ENCODE measurements at places on chromosomes 7 and 10.

- peak; percentile 63 for DNase-seq
Observed at GRCh38 chr10:109852475-109853037, 70.8 kb downstream of the XPNPEP1 start.

DNA sequence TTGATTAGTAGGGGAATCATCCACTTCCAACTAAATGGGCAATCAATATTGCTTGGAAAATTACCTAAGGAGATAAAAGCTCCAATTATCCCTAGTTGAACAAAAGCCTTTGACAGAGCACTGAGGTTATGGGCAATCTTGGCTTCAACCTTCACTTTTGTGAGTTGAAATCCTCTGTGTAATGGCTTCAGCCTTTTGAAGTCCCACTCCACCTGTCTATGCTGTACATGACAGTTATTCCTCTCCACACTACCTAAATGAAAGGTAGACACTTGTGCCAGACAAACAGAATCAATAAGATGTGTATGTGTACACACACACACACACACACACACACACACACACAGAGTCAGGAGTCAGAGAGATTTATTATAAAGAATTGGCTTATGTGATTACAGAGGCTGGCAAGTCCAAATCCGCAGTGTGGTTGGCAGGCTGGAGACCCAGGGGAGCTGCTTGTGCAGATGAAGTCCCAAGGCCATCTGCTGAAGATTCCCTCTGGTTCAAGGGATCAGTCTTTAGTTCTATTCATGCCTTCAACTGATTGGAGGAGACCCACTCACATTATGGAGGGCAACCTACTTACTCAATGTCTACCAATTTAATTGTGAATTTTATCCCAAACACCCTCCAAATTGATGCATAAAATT lies 164.8 kb upstream of the CDC14C start:
- DNase-seq: no peak

GRCh38 chr7:13448243-13448642 lies 541.2 kb downstream of the ETV1 start:
- DNase-seq: no peak

- DNase-seq: no peak
Observed at GRCh38 chr10:15879663-15880062, 19.4 kb upstream of the MINDY3 start.

DNA sequence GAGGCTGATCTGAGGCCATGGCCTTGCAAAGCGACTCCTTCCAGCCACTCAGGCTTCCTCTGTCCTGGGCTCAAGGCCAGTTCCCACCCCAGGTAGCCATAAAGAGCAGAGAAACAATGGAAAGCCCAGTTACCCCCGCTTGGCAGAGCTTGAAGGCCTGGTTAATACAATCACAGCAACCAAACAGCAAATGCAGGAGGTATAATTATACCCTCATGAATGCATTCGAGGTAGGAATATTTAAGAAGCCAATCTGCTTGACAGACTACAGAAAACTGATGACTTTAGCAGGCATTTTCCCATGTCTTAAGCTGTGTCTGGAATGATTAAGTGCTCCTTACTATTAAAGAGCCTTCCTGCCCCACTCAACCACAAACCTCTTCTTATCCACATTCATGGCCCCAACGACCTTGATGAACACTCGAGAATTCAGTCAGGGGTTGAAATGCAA lies 114.1 kb upstream of the MACROH2A2 start:
- DNase-seq: no peak

GRCh38 chr7:11078247-11078834 lies 104.7 kb downstream of the PHF14 start:
- no peak for DNase-seq

DNA sequence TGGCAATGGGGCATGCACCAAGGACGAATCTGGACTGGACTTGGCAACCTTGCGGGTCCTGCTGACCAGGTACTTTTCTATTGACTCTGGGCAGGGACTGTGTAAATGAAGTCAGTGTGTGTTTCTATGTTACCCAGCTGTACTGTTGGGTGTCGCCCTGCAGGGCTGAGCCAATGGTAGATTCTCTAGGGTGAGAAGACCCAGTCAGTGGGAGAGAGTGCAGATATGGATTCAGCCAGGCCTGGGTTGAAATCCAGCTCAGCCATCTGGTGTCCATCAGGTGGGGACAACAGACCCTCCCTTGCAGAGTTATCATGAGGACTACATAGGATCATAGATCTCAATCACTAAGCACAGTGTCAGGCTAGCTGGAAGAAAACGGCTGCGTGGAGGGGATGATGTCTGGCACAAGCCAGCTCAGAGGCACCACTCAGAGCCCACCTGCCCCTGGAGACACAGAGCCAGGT lies 4.9 kb upstream of the PPIF start:
- no peak for DNase-seq

DNA sequence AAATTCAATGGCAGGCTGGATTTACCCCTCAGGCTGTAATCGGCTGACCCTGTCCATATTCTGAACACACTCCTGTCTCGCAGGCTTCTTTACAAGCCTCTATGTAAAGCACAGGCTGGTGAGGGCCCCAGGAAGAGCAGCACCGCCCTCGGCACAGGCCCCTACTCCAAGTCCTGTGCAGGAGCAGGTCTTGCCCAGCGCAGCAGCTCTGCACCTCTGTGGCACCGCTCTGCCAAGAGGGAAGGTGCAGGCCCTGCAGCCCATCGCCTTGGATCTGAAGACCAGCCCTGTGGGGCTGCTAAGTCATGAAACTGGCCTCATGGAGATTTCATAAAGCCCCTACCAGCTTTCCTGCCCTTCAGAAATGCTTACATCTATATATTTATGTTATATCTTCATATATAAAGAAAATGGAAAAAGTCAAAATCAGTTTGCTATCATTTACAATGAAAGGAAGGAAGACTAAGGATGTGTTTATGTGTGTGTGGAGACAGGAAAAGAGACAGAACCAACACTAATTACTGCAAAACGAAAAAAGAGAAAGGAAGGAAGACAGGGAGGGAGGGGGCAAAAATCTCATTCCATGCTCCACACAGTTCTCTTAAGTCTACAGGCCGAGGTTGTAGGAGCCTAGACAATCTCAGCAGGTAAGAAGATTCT lies 9.6 kb downstream of the TMEM176B start:
- no peak for DNase-seq

DNA sequence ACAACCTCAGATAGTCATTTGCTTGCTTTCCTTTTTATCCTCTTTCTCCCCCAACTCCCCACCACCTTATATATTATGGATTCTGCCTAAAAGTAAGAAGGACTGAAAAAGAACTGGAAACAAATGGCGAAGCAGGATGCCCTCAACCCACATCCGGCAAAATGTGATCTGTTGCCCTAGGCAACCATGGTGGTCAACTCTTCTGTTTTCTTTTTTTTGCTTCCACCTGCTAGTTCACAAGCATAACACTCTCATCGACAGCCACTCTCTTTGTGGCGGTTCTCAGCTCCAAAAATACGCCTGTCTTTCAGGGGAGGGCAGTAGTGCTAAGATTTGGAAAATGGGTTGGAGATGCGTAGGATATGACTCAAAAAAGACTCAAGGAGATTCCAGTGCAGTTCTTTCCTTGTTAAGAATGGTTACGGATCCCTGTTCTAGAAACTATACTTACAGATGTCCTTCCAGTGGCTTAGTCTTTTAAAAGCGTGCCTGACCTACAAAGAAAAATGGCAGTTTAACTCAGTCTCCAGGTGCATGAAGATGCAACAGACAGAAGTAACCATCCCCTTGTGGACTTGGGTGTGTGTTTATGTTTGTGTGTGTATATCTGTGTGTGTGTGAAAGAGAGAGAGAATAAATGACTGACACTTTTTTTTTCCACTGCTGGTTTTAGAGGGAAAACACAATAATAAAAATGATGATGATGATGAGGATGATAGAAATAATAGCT lies 10.7 kb downstream of the APBB1IP start:
- DNase-seq: peak; percentile 89

DNA sequence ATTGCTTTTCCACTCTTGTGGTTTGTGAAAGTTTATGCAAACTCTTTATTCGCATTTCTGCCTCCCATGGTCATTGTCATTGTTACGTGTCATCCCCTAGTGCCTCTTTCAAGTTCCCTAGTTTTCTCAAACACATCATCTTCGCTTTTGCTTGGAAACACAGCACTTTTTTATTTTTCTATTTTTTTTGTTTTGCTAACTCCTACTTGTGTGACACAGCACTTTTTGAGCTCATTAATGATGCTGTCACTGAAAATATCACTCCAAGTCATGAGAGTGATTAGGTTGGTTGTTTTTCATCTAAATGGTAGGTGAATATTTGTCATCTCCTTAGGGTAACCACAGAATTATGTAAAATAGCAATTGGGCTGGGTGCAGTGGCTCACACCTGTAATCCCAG lies 8.5 kb upstream of the STX1A start:
- no peak for DNase-seq

- DNase-seq: no peak
Observed at GRCh38 chr7:80095545-80095944, 39.1 kb upstream of the GNAI1 start.

- DNase-seq: peak; percentile 22
Observed at GRCh38 chr10:119541459-119542356, 811 bp downstream of the RGS10 start.

- no peak for DNase-seq
Observed at GRCh38 chr10:14345262-14345661, 14.5 kb upstream of the FRMD4A start.

DNA sequence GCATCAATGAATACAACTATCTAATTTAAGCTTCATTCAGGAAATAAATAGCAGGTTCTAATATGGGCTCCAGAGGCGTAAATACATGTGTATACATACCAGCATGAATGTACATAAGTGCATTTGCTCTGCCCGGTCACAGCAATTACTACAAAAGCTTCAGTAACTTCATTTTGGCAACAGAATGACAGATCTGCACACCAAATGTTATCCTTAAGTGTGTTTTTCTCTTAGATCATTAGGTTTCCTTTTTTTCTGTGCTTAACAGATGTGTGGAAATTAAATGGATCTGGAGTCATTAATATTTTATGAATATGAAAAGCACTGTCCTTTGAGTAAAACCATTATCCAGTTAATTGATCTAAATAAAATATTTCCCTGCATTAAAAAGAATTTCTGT lies 159.0 kb upstream of the MEOX2 start:
- no peak for DNase-seq

GRCh38 chr7:151249732-151250072 lies 1.2 kb upstream of the SMARCD3 start:
- DNase-seq: no peak

GRCh38 chr7:158428837-158429753 lies 158.5 kb downstream of the PTPRN2 start:
- no peak for DNase-seq

DNA sequence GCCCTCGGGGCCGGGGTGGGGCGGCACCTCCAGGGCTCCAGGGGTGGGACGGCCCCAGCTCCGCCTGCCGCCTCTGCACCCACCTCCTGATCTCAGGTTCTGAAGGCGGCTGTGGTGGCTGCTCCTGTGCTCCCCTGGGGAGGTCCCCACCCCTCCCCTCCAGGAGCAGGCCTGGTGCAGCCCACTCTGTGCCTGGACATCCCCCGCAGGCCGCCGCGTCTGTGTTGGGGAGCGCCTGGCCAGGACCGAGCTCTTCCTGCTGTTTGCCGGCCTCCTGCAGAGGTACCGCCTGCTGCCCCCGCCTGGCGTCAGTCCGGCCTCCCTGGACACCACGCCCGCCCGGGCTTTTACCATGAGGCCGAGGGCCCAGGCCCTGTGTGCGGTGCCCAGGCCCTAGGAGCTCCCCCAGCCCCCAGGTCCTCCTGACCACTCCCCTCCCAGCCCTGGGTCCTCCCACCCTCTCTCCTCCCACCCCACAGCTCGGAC lies 5.5 kb downstream of the CYP2W1 start:
- no peak for DNase-seq

- no peak for DNase-seq
Observed at GRCh38 chr10:124242365-124242764, 149.0 kb upstream of the CHST15 start.

GRCh38 chr10:50929670-50930069 lies 44.2 kb upstream of the A1CF start:
- no peak for DNase-seq

DNA sequence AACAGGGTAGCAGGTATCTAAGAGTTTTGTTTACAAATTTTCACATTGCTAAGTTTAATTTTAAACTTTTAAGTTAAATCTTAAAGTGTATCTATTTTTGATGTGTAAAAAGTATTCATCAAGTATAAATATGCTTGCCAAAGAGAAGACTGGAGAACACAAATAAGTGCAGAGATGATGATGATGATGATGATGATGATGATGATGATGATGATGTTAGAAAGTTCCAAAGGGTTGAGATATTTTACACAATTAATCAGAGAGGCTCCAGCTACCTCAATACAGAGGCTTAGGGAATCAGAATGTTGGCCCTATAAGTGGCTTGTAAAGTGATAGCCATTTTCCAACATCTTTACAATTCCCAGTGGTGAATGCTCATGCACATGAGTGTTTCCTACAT lies 209.0 kb upstream of the NPVF start:
- no peak for DNase-seq

- DNase-seq: no peak
Observed at GRCh38 chr10:124725171-124725631, 19.0 kb downstream of the FAM53B start.

DNA sequence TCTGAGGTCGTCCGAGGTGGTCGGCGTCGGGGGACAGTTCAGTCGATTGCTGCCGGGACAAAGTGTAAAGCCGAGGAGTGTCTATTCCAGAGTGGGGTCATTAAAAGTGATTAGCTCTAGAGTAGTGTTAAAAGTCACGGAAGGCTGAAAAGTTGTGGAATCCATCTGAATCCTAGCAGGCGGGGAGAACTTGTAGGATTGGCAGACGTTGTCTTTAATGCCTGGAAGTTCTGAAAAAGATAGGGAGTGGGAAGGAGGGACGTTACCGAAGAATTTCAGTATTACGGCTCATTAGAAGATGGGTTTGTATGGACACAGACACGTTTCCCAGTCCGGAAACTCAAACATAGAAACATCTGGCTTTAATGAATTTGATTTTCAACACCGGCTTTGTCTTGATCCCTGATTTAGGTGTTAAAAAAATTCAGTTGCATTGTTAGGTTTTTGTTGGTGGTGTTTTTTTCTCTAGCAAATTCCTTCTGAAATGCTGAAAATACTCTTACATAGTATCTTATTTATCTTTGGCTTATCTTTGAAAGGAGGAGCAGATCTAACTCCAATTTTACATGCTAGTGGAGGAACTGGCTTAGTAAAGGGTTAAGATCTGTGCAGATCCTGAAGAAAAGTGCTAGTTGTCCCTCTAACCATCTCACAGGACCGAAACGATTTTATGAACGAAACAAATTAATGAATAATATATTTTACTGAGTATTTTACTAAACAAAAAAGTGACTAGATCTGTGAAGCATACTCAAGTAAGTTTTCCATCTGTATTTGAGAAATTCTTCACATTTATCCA lies 900 bp downstream of the MKLN1 start:
- DNase-seq: no peak

All from CD4-positive, alpha-beta T cell treated with Interleukin-4 for 4 hours (primary cell).